ENCODE measurements at places on chromosomes 12 and 14.

DNA sequence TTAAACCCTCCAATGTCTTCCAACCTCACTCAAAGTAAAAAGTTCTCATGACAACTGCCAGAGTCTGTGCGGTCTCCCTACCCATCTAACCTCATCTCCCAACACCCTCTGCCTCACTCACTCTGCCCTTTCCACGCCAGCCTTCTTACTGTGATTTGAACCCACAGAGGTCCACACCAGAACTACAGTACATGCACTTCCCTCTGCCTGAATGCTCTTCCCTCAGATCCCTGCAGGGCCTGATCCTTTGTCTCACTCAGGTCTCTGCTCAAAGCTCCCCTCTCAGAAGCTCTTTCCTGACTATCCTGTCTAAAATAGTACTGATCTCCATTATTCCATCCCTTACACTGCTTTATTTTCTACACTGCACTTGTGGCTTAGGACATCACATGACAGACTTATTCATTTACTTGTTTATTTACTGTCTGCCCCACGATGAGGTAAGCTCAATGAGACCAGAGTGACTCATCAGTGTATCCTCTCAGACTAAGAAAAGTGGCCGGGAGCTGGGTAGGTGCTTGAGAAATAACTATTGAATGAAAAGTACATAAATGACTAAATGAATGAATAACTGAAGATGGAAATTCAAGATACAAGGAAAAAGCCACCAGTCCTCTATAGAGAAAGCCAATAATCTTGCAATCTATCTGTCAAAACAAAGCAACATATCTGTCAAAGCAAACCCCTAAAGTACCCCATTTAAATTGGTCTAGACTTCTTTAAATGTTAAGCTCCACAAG lies 17.1 kb downstream of the POMT2 start:
- H3K27ac ChIP-seq: peak overlapping the region; percentile 100
- peak; percentile 42 for DNase-seq
- H3K4me3 ChIP-seq: no peak overlapping the region
- H3K36me3 ChIP-seq: peaks cover 4% of the 10 kb centered on the region
- H3K4me1 ChIP-seq: peaks cover 52% of the 10 kb centered on the region
- H3K27me3 ChIP-seq: no peaks in the 10 kb centered on the region

GRCh38 chr12:110677206-110677911 lies 11.6 kb downstream of the HVCN1 start:
- peak; percentile 78 for DNase-seq
- no peak overlapping the region for H3K4me3 ChIP-seq
- H3K27me3 ChIP-seq: no peaks in the 10 kb centered on the region
- no peaks in the 10 kb centered on the region for H3K36me3 ChIP-seq

DNA sequence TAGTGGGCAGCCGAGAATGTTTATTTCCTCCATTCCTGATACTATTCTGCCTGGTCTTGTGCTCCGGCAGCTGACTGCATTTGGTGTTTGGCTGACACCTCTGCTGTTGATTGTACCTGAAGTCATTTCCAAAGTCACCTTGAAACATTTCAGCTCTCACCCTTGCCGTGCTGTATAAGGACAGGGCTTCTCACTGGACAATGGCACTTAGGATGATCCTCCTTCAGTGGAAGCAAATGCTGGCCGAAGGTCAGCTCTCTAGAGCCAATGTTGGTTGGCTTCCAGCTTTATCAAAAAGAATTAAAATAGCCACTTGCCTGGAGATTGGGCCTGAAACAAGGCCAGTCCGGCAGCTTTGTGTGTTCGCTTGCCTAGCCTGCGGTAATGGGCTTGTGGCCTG lies 44.0 kb downstream of the ACACB start:
- no peak for DNase-seq
- H3K27ac ChIP-seq: no peak overlapping the region
- H3K4me3 ChIP-seq: no peak overlapping the region

GRCh38 chr14:103164779-103165178 lies 41.5 kb downstream of the TNFAIP2 start:
- no peak overlapping the region for H3K4me3 ChIP-seq
- no peaks in the 10 kb centered on the region for H3K4me1 ChIP-seq
- H3K27ac ChIP-seq: no peak overlapping the region
- H3K36me3 ChIP-seq: no peaks in the 10 kb centered on the region
- H3K27me3 ChIP-seq: peaks cover 4% of the 10 kb centered on the region

GRCh38 chr12:103642240-103642864 lies 55.3 kb downstream of the STAB2 start:
- H3K4me3 ChIP-seq: no peak overlapping the region
- no peaks in the 10 kb centered on the region for H3K27me3 ChIP-seq
- DNase-seq: no peak

DNA sequence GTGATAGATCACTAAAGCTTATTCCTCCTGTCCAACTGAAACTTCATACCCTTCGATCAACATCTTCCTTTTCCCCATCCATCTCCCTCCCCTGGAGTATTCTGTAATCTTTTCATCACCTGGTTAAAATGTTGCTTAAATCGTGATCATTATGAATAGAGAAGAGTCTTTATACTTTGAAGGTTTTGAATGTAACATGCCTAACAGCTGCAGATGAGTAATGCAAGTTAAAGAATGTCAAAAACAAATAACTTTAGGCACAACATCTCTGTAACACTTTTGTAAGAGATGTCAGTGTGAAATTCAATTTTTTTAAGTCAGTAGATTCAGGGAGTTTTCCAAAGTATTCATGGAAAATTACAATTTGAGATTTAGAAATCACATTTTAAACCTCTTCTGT lies 25.0 kb downstream of the RXYLT1 start:
- H3K36me3 ChIP-seq: no peaks in the 10 kb centered on the region
- no peak overlapping the region for H3K4me3 ChIP-seq
- no peak for DNase-seq
- H3K4me1 ChIP-seq: peaks cover 9% of the 10 kb centered on the region
- no peaks in the 10 kb centered on the region for H3K27me3 ChIP-seq
- no peak overlapping the region for H3K27ac ChIP-seq

DNA sequence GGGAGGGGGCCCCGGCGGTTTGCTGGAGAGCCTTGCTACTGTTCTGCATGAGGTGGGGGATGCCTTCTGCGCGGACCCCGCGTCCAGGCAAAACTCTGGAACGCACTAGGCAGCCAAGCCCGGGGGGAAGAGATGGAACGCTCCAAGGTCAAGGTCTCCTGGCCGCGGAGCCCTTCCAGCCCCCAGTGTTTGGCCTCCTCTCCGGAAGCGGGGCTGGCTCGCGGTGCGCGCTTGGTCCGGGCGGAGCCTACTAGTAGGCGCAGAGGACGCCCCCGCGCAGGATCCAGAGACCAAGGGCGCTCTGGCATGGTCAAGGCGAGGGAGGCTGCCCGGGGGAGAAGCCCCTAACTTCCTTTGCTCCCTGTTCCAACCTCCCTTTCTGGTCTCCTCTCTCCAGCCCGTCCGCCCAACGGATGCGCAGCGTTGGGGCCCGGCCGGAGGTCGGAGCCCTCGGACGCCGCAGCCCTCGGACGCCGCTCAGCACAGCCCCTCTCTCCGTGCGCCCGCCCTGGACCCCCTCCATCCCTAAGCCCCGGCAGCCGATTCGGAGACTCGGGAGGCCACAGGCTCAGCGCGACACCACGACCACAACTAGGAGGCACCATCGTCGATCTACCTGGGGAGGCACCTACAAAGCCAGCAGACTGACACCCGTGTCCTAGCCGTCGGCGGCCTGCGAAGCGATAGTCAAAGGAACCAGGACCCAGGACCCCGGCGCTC lies 669 bp upstream of the KCNK13 start:
- H3K27ac ChIP-seq: no peak overlapping the region
- peak overlapping the region; percentile 56 for H3K4me3 ChIP-seq
- H3K4me1 ChIP-seq: no peaks in the 10 kb centered on the region
- H3K36me3 ChIP-seq: no peaks in the 10 kb centered on the region

DNA sequence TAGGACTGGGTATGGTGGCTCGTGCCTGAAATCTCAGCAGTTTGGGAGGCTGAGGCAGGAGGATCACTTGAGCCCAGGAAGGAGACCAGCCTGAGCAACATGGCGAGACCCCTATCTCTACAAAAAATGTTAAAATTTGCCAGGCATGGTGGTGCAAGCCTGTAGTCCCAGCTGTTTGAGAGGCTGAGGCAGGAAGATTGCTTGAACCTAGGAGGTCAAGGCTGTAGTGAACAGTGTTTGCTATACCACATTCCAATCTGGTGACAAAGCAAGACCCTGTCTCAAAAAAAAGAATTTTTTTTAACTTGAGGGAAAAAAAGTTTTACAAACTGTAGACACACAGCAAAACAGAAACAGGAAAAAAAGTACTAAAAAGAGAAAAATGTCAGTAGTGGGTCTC lies 2.3 kb upstream of the MAP3K9 start:
- DNase-seq: no peak
- no peaks in the 10 kb centered on the region for H3K36me3 ChIP-seq
- H3K27ac ChIP-seq: no peak overlapping the region
- H3K4me3 ChIP-seq: no peak overlapping the region
- H3K27me3 ChIP-seq: no peaks in the 10 kb centered on the region

GRCh38 chr12:6691473-6691872 lies 2.3 kb upstream of the ZNF384 start:
- H3K36me3 ChIP-seq: no peaks in the 10 kb centered on the region
- no peak overlapping the region for H3K4me3 ChIP-seq
- DNase-seq: no peak
- 0 out of 2 replicates have a peak, but pooled peaks cover 4% of the 10 kb centered on the region for H3K27me3 ChIP-seq
- H3K4me1 ChIP-seq: peaks cover 8% of the 10 kb centered on the region

- H3K4me3 ChIP-seq: no peak overlapping the region
- H3K27ac ChIP-seq: no peak overlapping the region
- no peaks in the 10 kb centered on the region for H3K4me1 ChIP-seq
- H3K36me3 ChIP-seq: peaks cover 2% of the 10 kb centered on the region
Observed at GRCh38 chr12:50524621-50525020, 19.8 kb downstream of the DIP2B start.
